ENCODE measurements at places on chromosomes 16 and 17.

- no peak overlapping the region for H3K27ac ChIP-seq
- no peaks in the 10 kb centered on the region for H3K27me3 ChIP-seq
- DNase-seq = no peak
- H3K4me3 ChIP-seq = no peak overlapping the region
- H3K4me1 ChIP-seq = no peaks in the 10 kb centered on the region
These were observed 20.9 kb upstream of the FASN start for GRCh38 chr17:82118815-82119380.

DNA sequence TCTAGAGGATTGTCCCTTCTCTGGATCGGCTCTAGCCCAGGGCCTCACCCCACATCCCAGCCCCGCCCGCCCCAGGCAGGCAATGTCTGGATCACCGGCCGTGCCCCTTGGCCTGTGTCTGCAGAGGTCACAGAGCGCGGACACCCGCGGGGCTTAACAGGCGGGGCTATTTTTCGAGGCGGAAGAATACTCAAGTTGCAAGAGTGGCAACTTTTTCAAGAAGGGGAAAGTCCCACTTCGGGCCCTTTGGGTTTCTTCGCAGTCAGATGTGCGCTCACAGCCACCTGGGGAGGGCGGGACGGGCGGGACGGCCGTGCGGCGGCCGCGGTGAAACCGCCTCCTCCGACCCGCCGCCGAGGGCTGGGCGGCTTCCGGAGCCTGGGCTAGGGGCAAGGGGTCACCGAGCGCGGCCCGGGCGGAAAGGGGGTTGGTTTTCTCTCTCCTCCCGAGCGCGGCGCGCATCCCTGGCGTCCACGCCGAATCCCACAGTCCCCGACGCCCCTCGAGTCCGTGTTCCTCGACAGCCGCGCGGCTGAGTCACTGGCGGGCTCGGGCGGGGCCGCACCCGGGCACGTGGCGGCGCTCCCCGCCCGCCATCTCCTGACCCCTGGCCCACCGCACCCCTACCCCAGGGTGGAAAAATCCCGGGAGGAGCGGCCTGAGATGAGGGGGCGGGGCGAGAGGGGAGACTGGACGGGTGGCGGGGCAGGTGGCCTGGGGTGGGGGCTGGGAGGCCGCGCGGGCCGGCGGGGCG is 1.2 kb upstream of the PFN1 start:
- peak overlapping the region; percentile 89 for H3K4me3 ChIP-seq
- DNase-seq = peak; percentile 57
- H3K27me3 ChIP-seq = no peaks in the 10 kb centered on the region
- H3K4me1 ChIP-seq = peaks cover 27% of the 10 kb centered on the region
- H3K36me3 ChIP-seq = peaks cover 51% of the 10 kb centered on the region

DNA sequence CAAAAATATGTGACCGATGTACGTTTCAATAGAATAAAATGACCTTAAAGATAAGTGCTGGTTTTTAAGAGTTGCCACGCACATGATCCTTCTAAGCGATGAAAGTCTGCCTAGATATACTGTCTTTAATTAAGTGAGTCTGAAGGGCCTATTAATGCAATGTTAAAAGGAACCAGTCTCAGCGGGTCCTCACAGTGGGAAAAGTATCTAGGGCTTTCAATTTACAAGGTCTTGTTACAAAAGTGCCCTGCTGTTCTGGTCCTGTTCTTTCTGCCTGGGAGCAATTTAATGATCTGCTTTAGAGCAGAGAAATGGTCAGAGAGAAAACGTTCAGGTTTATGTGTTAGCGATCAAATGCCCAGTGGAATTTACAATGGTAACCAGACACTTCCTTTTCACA is 864.0 kb downstream of the KCNJ2 start:
- no peak for DNase-seq
- H3K36me3 ChIP-seq = no peaks in the 10 kb centered on the region
- H3K27me3 ChIP-seq = no peaks in the 10 kb centered on the region
- no peak overlapping the region for H3K27ac ChIP-seq
- no peak overlapping the region for H3K4me3 ChIP-seq
- no peaks in the 10 kb centered on the region for H3K4me1 ChIP-seq

- H3K4me3 ChIP-seq = peak overlapping the region; percentile 76
- H3K36me3 ChIP-seq = peaks cover 79% of the 10 kb centered on the region
- DNase-seq = peak; percentile 26
- H3K27ac ChIP-seq = peak overlapping the region; percentile 22
These were observed 996 bp downstream of the SUMO2 start for GRCh38 chr17:75181608-75182318.

DNA sequence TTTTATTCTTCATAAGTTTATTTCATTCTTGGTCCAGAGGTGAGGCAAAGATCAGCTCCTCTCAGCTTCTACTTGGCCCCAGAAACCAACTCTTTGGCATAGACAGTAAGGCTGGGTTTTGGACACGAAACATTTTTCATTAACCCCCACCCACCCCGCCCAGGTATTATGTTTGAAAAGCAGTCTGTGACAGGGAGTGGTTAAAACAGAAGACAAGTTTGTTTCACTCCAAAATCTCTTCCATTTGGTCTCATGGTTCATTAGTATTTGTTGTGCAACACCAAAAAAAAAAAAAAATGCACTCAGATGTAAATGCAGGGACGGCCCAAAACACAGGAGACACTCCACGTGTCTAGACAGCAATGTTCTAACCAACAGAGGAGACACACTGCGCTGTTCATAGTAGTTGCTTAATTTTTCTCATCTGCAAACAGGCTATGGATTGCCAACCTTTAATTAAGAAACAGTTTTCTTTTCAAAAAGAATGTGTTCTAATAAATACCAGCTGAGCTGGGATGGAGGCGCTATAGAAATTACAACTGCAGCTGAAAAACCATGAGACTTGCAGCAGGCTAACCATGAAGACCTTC is 39.8 kb upstream of the MMP2 start:
- no peaks in the 10 kb centered on the region for H3K4me1 ChIP-seq
- H3K27ac ChIP-seq = no peak overlapping the region
- no peak for DNase-seq

- no peaks in the 10 kb centered on the region for H3K4me1 ChIP-seq
- H3K36me3 ChIP-seq = no peaks in the 10 kb centered on the region
- no peak for DNase-seq
- H3K27me3 ChIP-seq = no peaks in the 10 kb centered on the region
These were observed 5.4 kb downstream of the HIC1 start for GRCh38 chr17:2060385-2060658.

DNA sequence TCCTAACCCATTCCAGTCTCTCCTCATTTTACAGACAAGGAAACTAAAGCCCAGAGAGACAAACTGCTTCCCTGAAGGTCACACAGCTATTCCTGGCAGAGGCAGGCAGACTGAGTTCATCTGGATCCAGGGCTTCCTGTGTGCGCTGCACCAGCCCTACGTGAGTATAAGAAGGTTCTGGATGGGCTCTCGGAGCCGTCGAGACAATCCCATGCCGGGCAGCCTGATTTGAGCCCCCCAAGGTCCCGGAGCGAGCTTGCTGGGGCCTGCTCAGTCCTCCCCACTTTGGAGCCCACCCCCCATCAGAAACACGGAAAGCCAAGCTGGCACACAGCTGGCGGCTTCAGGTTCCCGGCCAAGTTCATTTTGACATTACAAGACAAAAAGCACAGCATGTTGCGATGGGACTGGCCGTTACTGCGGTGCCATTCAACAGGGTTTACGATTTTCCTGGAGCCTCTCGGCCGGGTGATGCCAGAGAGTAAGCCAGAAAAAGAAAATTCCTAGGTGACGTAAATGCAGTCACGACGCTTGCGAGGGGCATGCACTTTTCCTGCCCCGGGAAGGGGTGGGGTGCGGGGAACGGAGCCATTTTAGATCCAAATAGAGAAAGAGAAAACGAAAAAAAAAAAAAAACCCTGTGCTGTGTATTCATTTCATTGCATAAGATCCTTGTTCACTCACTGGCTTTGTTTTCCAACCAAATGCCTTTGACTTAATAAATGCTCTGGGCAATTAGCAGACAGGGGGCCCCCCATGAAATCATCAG is 167.1 kb upstream of the FOXF1 start:
- peaks cover 100% of the 10 kb centered on the region for H3K27me3 ChIP-seq
- DNase-seq = no peak
- H3K27ac ChIP-seq = no peak overlapping the region
- no peaks in the 10 kb centered on the region for H3K36me3 ChIP-seq
- no peak overlapping the region for H3K4me3 ChIP-seq

DNA sequence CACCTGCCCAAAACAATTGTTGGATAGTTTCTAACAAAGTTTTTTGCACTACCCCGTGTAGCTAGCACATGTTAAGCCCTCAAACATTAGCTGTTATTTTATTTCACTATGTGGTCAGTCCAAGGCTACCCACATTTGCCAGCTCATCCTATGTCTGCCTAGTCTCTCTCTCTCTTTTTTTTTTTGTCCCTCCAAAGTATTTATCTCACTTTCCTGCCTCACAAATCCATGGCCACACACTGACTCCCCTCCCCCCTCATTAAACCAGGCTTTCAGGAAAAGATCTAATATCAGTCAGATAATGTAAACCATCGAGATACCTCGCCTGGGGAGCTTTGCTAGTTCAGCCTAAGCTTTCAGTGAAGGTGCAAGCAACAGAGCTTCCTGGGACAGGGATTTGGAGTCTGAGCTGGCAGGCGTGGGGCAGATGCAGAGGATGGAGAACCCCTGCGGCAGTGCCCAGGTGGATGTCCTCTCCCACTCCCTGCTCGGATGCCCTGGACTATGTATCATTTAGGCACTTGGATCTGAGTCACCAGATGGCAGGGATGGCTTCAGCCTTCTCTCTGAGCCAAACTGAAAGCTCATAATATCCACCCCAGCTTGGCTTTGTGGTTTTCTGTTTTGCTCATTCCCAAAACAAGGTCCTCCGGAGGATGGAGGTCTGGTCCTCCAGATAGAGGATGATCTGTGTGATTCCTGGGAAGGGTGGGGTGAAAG is 73.7 kb upstream of the FOXF1 start:
- no peak overlapping the region for H3K27ac ChIP-seq
- H3K4me1 ChIP-seq = no peaks in the 10 kb centered on the region
- no peaks in the 10 kb centered on the region for H3K36me3 ChIP-seq
- peaks cover 84% of the 10 kb centered on the region for H3K27me3 ChIP-seq
- no peak for DNase-seq

DNA sequence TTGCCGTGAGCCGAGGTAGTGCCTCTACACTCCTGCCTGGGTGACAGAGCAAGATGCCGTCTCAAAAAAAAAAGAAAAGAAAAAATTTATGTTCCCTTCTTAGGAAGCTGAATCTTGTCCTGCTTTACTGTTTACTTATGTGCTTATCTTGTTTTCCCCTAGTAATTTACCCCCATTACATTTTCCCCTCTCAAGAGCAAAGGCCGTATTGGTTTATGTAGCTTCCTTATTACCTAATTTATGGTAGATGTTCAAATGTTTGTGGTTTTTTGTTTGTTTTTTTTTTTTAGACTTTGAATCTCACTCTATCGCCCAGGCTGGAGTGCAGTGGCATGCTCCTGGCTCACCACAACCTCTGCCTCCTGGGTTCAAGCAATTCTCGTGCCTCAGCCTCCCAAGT is 10.3 kb upstream of the SLC52A1 start:
- no peak for DNase-seq
- no peak overlapping the region for H3K4me3 ChIP-seq
- no peak overlapping the region for H3K27ac ChIP-seq
- no peaks in the 10 kb centered on the region for H3K4me1 ChIP-seq

GRCh38 chr16:2687531-2688308 is 5.4 kb downstream of the KCTD5 start:
- no peak overlapping the region for H3K27ac ChIP-seq
- no peaks in the 10 kb centered on the region for H3K4me1 ChIP-seq
- DNase-seq = no peak

DNA sequence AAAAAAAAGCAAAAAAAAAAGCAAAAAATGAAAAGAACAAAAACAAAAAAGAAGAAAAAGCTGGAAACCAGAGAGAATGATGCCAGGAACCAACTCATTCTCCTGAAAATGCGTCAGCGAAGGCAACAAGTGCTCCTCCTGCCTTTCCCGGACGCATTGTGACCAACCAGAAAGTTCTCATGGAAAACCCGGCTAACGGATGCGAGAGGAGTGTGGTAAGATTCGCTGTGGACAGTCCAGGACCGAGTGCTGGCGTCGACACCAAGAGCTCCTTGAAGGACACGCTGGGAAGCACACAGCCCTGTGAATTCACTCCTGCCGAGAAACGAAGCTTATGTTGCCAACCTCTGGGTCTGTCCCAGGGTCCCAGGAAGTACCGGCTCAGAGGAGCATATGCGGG is 43.4 kb downstream of the METRNL start:
- peaks cover 88% of the 10 kb centered on the region for H3K27me3 ChIP-seq
- H3K4me3 ChIP-seq = no peak overlapping the region
- H3K4me1 ChIP-seq = peaks cover 29% of the 10 kb centered on the region
- peaks cover 4% of the 10 kb centered on the region for H3K36me3 ChIP-seq

DNA sequence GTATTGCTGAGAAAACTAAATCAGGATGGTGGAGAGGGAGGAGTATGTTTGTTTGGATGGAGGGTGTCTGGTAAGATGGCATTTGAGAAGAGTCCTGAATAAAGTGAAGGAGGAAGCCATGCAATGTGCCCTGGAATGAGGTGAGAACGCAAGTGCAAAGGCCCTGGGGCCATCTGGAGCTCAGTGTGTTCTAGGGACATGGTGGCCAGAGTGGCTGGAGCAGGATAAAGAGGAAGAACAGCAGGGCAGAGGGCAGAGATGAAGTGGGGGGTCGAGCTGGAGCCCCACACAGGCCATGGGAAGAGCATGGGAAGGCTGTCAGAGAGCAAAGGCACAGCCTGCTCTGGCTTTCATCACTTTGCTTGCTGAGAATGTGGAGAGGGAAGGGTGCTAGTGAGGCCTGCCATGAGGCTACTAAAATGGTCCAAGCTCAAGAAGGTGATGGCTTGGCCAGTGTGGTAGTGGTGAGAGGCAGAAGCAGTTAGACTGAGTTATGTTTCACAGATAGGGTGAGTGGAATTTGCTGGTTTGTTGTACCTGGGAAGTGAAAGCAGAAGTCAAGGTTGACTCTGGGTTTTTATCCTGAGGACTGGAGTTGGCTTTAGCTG is 234.1 kb downstream of the FOXL1 start:
- H3K27ac ChIP-seq = no peak overlapping the region
- H3K4me1 ChIP-seq = no peaks in the 10 kb centered on the region
- H3K4me3 ChIP-seq = no peak overlapping the region
- H3K36me3 ChIP-seq = no peaks in the 10 kb centered on the region

DNA sequence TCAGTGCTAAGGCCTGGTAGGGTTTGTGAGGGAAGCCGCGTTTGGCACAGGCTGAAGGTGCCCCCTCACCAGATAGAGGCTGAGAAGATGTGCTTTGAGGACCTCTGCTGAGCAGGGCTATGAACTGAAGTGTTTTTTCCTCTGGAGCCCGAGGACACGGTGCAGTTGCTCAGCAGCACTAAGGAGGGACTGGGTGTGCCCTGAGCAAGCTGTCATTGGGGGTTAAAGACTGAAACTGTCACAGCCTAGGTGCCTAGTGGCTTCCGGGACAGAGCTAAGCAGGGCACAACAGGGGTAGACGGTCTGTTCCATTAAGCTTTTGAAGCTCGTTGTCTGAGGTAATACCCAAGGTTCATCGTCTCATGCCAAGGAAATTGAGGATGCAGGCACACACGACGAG is 24.8 kb upstream of the ASGR2 start:
- no peak for DNase-seq
- no peaks in the 10 kb centered on the region for H3K27me3 ChIP-seq
- H3K27ac ChIP-seq = no peak overlapping the region
- peaks cover 18% of the 10 kb centered on the region for H3K4me1 ChIP-seq
- H3K36me3 ChIP-seq = peaks cover 6% of the 10 kb centered on the region

All from Calu3 (cell line).